ENCODE measurements at places on chromosomes 7 and 10.

DNA sequence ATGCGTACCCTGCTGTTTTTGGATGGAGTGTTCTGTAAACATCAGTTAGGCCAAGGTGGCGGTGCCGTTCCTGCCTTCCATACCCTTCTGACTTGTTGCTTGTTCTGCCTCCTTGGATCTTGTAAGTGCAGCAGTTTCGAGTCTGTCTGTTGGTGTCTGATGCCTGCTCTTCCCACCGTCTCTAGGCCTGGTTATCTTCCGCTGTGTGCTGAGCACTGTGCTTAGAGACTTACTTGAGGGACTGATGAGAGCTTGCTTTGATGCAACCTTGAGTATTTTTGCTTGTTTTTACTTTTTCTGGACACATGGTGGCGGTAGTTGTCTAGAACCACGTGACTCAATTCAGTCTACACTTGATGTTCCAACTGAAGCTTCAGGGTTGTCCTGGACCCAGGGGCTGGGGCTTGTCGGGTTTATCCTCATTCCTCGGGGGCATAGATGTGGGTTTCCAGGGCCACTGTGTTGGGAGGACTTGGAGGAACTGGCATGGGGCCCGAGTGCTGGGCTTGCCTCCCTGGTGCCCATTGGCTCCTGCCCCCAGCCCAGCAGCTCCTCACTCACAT lies 14.4 kb upstream of the SPRN start:
- no peak for DNase-seq

DNA sequence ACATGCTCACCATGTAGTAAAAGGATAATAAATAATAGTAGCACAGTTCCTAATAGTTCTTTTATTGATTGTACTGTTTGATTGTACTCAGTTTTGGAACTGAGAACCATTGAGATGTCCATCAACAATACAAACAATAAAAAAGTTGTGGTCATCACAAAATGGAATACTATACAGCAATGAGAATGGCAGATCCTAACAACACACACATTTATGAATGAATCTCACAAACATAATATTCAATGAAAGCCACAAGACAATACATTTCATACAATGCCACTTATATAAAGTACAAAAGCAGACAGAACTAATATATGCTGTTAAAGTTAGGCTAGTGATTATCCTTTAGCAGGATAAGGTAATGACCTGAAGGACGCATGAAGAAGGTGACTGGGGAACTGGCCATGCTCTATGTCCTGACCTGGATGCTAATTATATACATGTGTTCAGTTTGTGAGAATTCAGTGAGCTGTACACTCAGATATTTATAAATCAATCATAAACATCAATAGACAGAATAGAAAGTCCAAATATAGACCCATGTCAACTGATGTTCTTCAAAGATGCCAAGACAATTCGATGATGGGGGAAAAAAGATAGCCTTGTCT lies 70.0 kb downstream of the SMURF1 start:
- DNase-seq: no peak

DNA sequence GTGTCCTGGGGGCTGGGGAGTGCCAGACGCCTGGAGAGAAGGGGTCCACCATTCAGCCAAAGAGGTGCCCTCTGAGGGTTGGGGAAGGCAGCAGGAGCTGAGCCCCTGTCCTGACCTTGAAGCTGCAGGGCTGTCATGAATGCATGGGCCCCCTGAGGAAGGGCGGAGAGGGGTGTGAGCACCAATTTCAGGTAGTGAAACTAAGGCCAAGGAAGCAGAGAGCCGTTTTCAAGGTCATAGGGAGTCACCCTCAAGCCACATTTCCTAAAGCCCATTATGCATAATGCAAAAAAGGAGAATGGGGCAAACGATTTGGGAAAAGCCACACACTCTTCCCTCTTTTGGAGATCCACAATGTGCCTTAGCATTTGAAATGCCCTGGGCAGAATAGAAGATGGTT lies 37.2 kb downstream of the FIGNL1 start:
- no peak for DNase-seq

- DNase-seq: no peak
These were observed 12.6 kb downstream of the FFAR4 start for GRCh38 chr10:93579089-93579488.

- DNase-seq: no peak
These were observed 10.1 kb downstream of the ANKRD22 start for GRCh38 chr10:88841316-88842111.

DNA sequence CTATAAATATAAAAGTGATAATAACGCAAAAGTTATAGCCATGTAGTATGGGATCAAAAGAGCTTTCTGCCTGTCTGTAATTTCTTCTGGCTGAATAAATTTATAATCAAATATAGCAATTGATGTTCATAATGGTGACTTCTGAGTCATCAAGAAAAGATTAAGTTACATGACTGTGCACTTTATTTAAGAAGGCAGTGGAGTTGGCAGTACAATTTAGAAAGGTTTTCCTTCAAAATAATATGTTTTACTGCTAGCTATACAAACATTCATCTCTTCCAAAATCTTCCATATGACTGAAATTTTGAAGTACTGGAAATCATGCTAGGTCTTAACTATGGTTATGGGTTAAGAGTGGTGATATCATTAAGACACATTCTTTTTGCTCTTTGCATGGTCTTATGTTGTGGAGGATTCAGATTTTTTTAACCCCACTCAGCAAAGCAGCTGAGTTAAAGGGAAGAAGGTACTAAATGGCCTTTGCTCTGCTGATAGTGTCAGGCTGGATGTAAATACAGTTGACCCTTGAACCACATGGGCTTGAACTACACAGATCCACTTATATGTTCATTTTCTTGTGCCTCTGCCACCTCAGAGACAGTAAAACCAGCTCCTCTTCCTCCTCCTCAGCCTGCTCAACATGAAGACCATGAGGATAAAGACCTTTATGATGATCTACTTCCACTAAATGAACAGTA lies 323.6 kb downstream of the BBS9 start:
- no peak for DNase-seq

DNA sequence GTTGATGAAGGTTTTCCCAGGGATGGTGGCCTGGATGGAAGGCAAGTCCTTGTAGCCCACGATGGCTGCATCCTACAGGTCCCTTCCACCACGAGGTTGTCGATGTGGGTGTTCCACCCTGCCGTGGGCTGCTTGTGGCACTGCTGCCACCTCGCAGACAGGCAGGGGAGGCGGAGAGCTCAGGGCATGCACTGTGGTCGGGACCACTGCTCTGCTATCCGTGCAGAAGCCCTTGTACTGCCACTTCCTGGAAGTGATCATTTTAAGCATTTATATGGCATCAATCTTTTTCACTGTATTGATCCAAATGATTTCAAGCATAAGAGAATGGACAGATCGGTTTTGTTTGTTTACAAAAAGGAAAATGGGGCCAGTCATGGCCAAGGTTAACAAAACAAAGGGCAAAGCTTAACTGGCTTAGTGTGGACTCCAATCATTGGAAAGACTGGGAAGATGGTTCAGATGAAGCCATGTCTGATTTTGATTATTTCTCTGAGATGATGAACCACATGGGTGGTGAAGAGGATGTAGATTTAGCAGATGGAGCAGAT lies 8.2 kb upstream of the CYP17A1 start:
- DNase-seq: no peak

- DNase-seq: no peak
These were observed 243.0 kb downstream of the BICC1 start for GRCh38 chr10:58755677-58756076.

GRCh38 chr10:132197271-132198067 lies 10.7 kb downstream of the DPYSL4 start:
- DNase-seq: no peak

DNA sequence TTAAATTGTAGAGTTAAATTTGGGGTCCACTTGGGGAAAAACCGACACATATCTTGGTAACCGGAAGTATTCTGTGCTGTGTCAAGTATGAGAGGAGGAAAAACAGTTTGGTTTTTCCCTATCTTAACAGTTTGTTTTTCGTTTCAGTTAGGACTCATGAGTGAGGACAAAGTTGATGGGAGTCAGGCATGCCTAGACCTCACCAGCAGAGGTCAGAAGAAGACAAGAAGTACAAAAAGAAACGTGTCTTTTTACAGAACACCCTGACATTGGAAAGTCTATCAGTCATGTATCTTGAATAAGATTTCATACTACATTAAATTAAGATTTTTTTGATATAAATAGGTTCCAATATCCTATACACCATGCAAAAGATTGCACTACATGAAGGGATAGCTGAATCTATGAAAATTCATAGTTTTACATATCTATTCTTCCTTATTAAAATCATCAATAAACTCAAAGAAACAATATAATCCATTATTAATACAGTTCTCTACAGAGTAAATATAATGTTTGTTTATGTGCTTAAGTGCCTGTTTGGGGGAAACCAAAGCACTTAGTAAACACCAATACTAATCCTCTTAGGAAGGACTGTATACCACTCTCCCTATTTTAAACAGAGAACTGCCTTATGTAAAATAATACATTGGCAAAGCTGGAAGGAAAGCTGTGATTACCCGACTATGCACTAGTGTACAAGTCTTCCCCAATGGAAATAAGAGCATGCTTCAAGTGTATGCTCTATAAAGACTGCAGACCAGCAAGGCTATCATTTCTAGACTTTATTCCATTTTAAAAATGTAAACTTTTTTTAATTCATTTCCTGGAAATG lies 95.6 kb downstream of the USP6NL start:
- DNase-seq: no peak

DNA sequence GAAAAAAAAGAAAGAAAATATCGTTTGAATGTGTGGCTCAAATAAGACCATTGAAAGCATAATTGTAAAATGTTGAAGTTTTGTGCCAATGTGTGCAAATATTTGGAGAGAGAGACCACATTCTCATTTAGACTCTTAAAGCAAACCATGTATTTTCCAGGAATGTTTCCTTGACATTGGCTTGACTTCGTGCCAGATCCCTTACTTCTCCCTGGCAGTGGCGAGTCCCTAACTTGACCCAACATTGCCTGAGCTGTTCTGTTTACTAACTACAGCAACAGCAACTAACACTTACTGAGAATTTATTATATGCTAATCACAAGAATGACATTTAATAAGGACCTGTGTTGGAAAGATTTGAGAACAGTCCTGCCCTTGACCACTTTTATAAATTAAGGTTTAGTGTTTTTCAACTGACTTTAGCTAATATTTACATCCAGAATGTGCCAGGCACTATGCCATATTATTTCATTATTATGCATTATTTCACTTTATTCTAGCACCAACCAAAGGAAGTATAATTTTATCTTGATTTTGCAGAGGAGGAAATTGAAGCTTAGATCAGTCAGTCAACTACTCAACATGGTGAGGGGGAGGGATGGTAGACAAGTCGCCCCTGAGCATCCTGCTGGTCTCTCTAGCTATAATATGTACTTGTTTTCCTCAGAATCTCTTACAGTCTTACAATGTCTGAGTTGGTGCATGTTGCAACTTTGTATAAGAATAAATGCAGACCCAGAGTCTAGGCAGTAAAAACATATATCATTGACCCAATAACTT lies 29.7 kb downstream of the ZNF467 start:
- DNase-seq: no peak

DNA sequence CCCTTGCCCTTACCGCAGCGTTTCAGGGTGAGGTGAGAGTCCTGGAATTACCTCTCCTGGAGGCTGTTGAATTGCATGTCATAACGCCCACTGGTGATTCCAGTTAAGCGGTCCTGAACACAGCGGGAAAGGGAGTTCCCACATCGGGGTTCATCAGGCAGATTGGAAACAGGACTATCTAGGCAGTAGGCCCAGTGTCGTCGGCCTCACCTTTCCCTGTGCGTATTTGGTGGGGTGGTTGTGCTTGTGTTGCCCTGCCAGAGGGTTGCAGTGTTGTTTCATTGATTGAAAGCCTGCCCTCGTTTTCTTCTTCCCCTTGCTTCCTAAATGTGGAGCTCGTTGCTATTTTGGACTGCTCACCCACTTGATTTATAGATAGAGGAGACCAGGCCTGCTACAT lies 10.6 kb upstream of the SUN1 start:
- DNase-seq: no peak

DNA sequence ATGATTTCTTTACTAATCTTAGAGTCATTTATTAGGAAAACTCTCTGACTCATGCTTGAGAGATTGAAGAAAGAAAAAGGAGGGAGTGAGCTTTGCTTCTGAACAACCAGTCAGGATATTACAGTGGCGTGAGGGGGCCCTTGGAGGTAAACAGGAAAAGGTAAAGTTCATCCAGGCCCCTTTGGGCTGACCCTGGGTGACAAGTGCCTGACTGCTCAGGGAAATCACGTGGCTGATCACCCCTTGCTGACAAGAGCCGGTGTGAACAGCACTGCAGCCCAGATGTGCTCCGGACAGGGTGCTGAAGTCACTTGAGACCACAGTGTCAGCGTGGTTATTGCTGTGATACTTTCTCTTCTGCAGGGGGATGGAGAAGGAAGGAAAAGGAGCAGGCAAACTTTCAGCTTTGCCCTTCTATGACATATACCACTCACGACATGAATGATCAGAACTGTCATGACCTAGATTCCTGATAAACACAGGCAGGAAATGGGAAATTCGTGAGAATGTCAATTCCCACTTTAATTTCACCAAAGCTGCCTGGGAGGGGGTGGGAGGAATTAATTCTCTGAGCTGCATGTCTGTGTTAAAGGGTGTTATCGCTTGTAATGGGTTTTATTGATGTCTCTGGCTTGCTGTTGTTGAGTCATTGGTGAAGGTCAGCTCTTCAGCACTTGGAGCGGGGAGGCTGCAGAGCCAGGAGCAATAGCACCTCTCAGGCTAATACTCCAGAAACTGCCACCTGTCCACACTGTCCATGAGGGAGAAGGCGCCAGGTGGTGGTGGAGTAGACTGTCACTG lies 139.8 kb upstream of the AOAH start:
- no peak for DNase-seq

DNA sequence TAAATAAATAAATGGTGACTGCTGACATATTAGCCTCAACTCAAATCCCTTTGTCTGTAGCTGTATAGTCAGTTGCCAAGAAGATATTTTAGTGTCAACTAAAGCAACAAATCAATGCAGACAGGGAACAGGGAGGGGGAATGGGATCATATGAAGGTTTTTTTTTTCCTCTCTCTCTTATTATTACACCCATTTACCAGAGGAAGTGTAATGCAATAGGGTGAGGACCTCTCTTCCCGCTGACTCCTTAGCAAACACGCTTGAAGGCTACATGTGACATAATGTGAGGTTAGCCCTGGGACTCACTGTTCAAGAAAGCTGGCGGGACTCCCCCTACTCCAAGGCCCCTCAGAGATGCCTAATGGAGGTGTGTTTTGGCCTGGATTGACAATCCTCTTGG lies 88.2 kb downstream of the CHRM2 start:
- no peak for DNase-seq

- DNase-seq: no peak
These were observed 307.2 kb downstream of the SNX13 start for GRCh38 chr7:17633067-17633466.
